ENCODE measurements at places on chromosomes 12 and 14.
A peak's percentile ranks its signal among the peaks of the same experiment; 100 is the strongest.

GRCh38 chr12:94684416-94685142 lies 34.2 kb upstream of the TMCC3 start:
- DNase-seq: no peak

- no peak for DNase-seq
Observed at GRCh38 chr12:38056701-38057689, 259.6 kb upstream of the ALG10B start.

- DNase-seq: no peak
Observed at GRCh38 chr12:22447223-22447622, 97.1 kb downstream of the C2CD5 start.

- no peak for DNase-seq
Observed at GRCh38 chr12:25155022-25155576, 39.9 kb downstream of the DNAI7 start.

DNA sequence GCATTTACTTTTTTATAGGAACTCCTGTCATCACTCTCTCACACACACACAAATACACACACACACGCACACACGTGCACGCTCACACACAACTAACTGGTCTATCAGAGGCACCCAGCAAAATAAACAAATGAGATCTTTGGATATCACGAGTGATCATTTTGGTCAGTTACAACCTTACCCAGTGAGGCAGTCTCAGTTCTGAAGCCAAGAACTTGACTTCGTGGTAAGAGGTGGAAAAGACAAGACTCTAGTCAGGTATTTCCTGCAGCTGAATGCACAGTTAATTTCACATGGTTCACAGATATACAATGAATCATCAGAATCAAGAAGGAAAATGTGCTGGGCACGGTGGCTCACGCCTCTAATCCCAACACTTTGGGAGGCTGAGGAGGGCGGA lies 39.4 kb downstream of the ATF7 start:
- no peak for DNase-seq

DNA sequence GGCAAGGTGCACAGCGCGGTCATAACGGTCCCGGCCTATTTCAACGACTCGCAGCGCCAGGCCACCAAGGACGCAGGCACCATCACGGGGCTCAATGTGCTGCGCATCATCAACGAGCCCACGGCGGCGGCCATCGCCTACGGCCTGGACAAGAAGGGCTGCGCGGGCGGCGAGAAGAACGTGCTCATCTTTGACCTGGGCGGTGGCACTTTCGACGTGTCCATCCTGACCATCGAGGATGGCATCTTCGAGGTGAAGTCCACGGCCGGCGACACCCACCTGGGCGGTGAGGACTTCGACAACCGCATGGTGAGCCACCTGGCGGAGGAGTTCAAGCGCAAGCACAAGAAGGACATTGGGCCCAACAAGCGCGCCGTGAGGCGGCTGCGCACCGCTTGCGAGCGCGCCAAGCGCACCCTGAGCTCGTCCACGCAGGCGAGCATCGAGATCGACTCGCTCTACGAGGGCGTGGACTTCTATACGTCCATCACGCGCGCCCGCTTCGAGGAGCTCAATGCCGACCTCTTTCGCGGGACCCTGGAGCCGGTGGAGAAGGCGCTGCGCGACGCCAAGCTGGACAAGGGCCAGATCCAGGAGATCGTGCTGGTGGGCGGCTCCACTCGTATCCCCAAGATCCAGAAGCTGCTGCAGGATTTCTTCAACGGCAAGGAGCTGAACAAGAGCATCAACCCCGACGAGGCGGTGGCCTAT lies 875 bp downstream of the HSPA2 start:
- DNase-seq: no peak

DNA sequence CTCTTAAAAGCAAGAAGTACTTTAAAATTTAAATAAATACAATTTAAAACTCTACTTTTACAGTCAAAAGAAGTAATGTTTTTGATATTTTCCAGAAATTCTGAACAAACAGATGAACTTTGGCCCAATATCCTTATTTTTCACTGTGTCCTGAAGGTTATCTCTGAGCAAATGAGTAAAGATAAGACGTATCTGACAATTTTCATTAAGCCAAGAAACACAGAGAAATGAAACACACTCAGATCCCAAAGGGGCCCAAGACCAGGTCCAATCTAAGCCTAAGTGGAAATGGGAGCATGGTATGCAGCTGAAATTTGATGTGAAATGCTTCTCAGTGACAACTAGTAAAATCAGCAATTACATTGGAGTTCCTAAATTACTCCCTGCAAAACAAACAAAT lies 105.6 kb upstream of the COCH start:
- DNase-seq: no peak

- DNase-seq: no peak
Observed at GRCh38 chr14:103686831-103687485, 28.3 kb downstream of the XRCC3 start.

DNA sequence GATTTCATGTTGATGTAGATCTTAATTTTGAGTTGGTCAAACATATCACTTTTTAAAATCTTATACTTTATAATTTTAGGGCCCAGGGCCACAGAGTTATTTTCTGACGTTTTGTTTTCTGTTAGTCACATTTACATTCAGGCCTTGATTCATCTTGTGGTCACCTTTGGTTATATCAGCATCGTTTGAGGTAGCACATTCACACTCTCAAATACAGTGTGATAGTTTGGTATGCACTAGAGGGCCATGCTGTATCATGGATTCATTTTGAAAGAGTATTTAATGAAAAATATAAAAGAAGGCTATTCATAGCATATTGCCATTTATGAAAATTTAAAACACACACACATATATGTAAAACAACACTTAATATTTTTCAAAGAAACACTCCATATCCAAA lies 274.6 kb downstream of the RAD51B start:
- DNase-seq: no peak

DNA sequence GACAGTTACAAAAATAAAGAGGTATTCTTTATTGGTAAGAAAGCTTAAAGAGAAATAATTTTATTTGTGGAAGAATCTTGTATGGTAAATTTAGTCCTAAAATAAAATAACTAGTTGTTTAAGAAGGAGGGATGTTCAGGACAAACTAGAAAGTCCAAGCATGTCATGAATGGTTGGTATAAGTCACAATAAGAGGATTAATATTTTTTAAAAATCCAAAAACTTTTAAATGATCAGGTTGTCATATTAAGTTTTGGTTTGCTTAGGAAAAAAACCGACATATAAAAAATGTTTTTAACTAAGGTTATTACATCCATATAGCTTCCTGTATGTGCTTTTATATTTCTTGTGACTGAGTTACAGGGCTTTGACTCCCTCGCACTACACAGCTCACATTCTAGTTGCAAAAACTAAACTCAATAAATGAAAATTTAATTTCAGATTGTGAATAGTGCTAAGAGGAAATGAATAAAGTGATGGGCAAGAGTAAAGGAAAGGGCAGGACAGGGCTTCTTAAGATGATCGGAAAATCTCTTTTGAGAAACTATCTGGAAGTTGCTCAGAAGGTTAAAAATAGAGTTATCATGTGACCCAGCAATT lies 80.7 kb upstream of the METAP2 start:
- no peak for DNase-seq

GRCh38 chr12:48934312-48934706 lies 9.0 kb upstream of the FKBP11 start:
- no peak for DNase-seq

DNA sequence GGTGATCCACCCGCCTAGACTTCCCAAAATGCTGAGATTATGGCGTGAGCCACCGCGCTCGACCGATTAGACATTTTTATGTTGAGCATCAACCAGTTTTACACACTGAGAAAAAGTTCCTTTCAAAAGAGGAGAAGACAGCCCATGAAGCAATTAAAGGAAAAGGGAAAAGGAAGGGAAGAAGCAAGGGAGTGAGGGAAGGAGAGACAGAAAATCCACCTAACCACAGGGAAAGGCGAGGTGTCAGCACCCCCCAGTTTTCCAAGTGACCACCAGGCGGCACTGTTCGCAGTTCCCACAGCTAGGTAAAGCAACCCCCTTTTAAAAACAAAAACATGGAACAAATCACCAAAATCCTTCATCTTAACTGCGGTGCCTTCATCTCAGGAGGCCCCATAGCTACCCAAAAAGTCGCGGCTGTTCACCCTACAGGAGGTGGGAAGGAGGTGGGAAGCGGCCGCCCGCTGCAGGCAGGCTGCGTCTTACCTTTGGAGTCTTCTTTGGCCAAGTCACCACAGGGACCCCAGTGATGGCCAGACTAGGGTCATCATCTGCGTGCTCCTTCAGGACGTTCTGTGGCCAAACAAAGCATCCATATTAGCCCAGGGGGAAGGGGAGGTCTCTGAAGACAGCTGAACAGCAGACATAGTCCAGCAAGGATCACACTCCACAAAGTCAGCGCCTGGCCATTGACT lies 86.6 kb downstream of the KDM2B start:
- DNase-seq: peak; percentile 55

DNA sequence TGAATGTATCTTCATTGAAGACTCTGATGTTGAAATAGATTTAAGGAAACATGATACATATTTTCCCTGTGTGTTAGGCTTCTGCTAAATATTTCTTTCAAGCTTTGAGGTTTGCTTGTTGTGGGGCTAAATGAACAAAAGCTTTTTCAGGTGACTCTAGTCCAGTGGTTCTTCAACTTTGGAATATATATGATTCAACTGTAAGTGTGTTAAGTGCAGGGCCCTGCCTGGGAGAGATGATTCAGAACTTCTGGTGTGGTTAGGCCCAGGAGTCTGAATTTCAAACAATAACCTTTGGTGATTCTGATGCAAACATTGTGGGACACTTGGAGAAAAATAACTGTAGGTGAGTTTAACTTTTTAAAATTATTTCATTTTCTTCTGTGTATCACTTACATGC lies 93.0 kb downstream of the TRHDE start:
- DNase-seq: no peak

DNA sequence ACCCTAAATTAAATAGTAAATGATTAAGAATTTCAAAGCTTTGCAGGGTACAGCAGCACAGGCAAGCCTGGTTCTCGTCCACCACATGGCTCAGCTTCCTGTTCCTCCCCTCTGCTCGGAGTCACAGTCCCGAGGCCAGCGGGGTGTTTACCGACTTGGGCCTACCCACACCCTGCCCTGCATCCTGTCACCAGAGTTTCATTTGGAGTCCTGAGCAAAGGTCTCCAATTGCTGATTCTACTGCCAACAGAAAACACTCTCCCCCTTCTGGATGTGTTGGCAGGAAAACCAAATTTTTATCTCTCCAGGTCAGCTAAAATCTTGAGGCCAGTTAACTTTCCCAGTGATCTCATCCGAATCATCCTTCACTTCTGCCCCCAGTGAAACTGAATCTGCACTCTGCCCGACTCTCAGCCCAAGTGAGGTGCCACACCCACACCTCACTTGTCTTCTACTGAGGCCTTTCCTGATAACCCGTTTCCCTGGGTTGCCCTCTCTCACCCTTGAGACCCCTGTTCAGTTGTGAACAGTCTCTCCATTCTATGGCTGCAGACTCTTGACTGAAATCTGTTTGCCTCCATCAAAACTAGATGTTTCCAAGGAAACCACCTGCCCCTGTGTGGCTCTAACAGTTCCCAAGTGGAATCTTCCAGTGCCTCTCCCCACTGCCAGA lies 71.2 kb downstream of the VCPKMT start:
- no peak for DNase-seq

- no peak for DNase-seq
Observed at GRCh38 chr14:103442288-103442687, 57.1 kb downstream of the MARK3 start.

DNA sequence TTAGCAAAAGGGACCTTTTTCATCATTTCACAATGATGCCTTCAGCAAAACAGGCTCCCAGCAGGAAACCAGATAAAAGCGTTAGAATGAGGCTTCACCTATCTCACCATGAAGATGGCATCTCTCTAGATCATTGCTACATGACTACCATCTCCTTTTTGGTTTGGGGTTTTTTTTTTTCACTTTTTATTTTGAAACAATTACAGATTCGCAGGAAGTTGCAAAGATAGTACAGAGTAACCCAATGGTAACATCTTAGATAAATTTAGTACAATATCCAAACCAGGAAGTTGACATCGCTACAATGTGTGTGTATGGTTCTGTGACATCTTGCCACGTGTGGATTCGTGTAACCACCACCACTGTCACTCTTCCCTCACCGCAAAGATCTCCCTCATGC lies 22.3 kb upstream of the PWP1 start:
- DNase-seq: no peak

DNA sequence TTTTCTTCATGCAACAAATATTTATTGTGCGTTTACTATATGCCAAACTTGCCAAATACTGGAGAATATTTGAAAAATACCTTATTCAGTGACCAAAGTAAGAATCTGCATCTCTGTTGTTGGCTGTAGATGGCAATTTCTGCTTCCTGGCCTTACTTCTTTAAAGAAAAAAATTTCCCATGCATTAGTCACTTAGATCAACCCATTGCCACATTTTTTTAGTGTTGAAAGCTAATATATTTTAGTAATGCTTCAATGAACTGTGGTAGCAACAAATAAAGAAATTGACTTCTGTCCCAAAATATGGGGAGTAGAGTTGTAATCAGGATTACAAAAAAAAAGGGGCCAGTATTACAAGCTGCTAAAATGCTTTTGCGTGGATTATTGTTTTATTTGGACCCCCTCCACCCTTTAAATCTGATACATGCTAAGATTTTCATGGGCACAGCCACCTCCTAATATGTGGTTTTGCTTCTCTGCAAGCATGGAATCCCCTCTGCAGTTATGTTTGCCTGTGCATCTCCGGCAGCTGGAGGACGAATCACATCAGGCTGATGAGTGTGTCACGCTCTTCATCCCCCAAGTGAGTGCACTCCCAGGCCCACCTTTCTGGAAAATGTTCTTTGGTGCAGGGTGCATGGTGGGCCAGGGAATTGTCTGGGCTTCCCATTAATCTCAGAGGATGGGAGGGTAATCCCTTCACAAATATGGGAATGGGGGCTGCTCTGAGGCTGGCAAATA lies 38.1 kb upstream of the PTCSC3 start:
- DNase-seq: no peak

GRCh38 chr14:73750531-73750901 lies 36.3 kb upstream of the PNMA1 start:
- no peak for DNase-seq

GRCh38 chr12:48750215-48750614 lies 33.7 kb upstream of the CCNT1 start:
- no peak for DNase-seq

DNA sequence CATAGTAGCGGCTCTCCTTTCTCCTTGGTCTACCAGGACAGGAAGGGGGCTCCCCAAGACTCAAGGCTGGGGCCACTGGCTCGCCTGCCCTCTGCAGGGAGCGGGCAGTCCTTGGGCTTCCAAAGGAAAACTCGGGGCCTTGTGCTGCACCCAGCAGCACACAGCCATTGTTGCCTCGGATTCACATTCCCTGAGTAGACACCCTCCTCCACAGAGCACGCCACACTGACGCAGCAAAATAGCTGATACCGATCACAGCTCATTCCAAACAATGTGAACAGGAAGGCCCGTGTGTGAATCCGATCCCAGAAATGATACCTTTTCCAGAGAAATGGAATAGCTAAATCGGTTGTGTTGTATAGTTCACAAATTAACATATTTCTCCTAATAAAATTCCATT lies 65.1 kb upstream of the DYNC1H1 start:
- DNase-seq: no peak

DNA sequence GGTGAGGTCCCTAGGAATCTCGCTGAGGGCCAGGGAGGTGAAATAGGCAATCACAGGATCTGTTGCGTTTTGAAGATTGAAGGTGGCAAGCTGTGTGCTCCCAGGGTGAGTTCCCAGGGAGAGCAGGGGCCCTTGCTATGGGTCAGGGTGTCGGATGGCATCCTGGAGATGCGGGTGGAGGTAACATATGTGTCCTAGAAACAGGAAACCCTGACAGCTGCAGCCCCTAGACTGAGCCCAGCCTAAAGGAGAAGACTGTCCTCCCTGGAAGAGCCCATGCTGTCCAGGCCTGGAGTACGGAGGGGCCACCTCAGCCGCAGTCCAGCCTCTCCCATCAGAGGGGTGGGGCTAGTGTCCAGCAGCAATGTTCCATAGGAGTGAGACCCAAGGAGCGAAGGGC lies 194.2 kb downstream of the NTF3 start:
- no peak for DNase-seq
